ENCODE measurements at places on chromosomes 5 and 9.

GRCh38 chr5:145408048-145408341 lies 427.1 kb downstream of the PRELID2 start:
- no peak for DNase-seq

DNA sequence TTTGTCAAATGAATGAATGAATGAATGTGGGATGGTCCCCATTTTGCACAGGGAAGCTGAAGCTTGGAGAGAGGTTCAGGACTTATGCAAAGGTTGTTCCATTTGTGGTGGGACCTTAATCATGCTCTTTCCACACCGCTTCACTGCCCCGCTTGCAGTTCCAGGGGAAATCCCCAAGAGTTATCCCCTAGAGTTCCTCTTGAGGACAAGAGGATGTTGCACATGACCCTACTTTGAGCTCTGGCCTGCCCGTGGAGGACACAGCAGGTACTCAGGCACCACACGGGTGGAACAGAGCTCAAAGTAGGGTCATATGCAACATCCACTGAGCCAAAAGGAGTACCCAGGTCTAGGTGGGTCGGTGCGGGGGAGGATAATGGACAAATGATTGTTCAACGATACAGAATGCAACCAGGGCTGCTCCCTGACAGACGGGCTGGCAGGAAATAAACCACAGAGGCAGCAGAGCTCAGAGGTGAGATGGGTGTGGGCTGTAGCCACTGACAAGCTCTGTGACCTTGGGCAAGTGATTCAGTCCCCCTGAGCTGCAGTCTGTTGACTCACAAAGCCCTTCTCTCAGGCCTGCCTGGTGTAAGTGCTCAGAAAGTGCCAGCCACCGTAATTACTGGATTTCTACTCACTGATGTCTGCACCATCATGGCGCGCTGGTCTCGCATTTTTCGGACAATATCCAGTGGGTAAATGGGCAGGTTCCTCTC lies 60.3 kb upstream of the EPB41L4B start:
- DNase-seq, result no peak

DNA sequence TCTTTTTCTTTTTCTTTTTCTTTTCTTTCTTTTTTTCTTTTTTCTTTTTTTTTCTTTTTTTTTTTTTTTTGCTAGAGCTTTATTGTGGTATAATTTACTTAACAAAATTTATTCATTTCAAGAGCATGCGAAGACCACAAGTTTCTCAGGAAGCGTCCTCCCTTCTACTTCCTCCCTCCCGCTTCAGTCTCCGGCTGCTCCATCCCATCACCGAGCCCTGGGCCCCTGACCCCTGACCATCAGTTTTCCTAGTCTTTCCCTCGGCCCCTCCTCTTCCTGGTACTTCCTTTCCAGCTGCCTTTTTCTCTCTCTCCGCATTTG lies 34.7 kb downstream of the C9orf152 start:
- no peak for DNase-seq

DNA sequence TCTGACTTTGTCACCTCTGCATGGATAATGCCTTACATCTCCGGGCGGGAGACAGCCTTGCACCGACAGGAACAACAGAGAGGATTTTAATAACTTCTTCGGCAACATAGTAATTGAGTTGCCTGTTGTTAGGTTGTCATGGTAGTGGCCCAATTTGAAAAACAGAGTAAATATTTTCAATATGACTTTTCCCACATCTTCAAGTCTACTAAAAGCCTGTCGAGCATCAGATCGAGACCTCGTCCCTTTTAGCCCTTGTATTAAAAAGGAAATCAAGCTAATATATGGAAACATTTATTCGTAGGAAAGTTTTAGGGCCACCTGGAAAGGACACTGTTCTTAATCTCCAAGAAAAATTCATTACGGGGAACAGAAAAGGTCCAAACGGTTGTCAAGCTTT lies 70.8 kb upstream of the FCN2 start:
- DNase-seq, result no peak

- DNase-seq, result no peak
Measured at GRCh38 chr5:41686191-41686590, 175.8 kb upstream of the PLCXD3 start.

GRCh38 chr5:35066260-35066795 lies 18.6 kb upstream of the AGXT2 start:
- no peak for DNase-seq

- DNase-seq, result no peak
Measured at GRCh38 chr9:8189881-8190280, 390.3 kb upstream of the DMAC1 start.

GRCh38 chr5:173328844-173329490 lies 753 bp upstream of the STC2 start:
- DNase-seq, result peak; percentile 27

All from NCI-H510A (cell line).